Amygdala (tissue), 56 donors: ENCODE measurements at places on chromosomes 12 and 14.

DNA sequence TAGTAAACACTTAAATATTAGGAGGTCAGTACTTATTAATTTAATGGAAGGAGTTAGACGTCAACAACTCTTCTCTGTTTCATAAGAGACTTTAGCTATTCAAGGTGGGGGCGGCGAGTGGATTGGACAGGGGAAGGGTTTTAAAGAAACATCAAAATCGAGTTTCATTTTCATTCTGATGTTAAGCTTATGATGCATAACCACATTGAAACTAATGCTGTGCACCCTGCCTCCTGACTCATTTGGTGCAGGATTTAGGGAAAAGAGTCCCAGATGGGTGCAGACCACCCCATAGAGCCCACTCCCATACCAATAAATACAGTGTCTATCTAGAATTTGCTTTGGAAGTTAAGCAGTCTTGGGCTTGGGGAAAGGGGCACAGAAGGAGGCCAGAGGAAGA lies 7.4 kb downstream of the ZBTB39 start:
- DNase-seq: no peak

- no peak for DNase-seq
Measured at GRCh38 chr12:91098461-91098860, 12.8 kb downstream of the LUM start.

DNA sequence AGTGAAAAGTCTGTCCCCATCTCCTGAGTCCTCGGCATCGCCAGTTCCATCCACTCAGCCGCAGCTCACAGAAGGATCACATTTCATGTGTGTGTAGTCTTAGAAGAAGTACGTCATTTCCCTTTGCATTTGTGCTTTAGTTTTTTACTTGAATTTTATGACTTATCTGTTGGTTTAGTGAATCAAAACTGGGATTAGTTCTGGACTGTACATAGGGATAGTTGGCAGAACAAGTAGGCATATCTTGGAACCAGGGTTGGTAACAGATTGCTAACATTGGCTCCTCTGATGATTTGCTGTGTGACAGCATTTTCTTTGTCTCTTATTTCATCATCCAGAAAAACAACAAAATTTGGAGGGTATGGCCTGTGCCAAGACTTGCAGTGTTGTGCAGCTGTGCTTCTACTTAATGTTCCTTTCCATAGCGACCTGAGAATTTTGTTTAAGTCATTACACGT lies 69.6 kb upstream of the AEBP2 start:
- DNase-seq: no peak

DNA sequence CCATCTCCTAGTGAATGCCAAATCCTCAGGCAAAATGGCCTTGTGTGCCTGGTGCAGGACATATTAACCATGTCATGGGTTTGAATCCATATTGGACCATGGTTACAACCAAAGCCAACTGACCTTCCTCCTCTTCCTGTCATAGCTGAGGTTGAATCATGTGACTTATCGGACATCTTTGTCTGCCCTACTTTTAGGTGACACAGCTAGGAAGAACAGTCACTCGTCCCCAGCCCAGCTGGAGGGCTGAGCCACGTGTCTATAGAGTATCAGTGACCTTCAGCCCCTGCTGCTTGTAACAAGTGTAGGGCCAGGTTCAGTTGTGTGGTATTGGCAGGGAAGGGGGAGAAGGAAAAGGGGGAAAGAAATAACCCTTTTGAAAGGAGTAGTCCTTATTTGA lies 225.2 kb downstream of the KTN1 start:
- DNase-seq: no peak

DNA sequence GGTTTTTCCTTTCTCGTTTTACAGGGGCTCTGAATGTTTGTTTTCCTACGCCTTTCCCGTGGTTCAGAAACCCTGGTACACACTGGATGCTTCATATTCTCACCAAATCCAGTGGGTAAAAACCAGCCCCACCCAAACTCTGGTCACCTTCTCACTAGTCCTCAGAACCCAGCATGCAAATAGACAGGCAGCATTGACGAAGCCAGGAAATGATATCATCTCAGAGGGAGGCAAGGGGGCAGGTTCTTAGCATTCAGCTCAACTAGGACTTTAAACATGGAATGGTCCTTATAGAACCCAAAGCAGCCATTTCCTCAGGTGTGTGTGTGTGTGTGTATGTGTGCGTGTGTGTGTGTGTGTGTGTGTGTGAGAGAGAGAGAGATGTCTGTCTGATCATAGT lies 142.0 kb downstream of the KCNK10 start:
- no peak for DNase-seq

GRCh38 chr14:98176892-98177291 lies 1095.1 kb downstream of the BCL11B start:
- DNase-seq: no peak

DNA sequence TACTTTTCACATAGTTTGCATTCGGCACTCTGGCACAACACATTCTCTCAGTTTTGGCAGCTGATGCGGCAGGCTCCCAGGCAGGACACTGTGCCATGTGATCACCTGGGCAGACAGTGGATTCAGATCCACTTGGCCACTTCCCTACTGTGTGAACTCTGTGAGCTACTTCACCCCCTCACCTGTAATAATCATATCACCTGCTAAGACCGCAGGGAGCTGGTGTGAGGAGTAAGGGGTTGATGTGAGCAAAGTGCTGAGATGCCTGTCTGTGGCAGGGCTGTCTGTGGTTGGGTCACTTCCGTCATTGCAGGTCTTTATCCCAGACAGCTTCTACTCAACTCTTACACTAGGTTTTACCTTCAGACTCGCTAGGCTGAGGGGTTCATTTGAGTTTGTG lies 50.4 kb upstream of the AMN start:
- DNase-seq: no peak
